Activated T-cell treated with anti-CD3 and anti-CD28 coated beads, Interleukin-2, amount 50 U/mL, for 72 hours (primary cell): ENCODE measurements at places on chromosomes 5 and 9.

DNA sequence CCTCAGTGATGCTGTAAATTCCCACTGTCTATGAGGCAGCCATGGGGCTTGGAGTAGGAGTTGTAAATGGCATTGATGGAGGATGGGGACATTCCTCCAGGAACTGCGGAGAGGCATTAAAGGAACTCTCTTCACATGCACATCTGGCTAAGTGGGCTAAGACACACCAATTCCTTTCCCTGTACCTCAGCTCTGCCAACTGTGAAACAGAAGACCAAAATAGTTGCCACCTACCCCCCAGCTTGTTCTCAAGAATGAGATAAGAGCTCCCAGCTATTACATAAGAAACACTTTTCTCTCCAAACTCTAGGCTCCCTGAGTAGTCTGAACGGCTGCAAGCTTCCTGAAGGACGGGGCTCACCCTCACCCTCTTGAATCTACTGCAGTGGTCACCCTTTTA, 144.6 kb upstream of the SLC30A5 start:
- no peak overlapping the region for H3K4me3 ChIP-seq
- H3K36me3 ChIP-seq = no peaks in the 10 kb centered on the region
- DNase-seq = no peak
- H3K27ac ChIP-seq = no peak overlapping the region
- H3K27me3 ChIP-seq = no peaks in the 10 kb centered on the region

GRCh38 chr5:139845846-139846681, 50.5 kb downstream of the PSD2 start:
- peaks cover 13% of the 10 kb centered on the region for H3K4me1 ChIP-seq
- no peak for DNase-seq
- H3K36me3 ChIP-seq = no peaks in the 10 kb centered on the region
- H3K27ac ChIP-seq = no peak overlapping the region
- peaks cover 33% of the 10 kb centered on the region for H3K27me3 ChIP-seq

DNA sequence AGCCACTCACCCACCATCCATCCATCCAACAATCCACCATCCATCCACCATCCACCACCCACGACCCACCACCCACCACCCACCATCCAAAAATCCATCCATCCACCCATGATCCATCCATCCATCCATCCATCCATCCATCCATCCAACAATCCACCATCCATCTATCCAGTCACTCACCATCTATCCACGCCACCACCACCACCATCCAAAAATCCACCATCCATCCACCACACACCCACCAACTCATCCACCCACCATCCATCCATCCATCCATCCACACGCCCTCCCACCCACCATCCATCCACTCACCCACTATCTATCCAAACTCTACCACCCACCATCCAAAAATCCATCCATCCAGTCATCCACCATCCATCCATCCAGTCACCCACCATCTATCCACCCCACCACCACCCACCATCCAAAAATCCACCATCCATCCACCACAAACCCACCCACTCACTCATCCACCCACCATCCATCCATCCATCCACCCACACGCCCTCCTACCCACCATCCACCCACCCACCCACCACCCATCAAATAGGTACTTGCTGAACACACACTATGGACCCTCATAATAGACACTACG, 9.0 kb downstream of the DPH7 start:
- no peak for DNase-seq
- no peaks in the 10 kb centered on the region for H3K27me3 ChIP-seq
- H3K36me3 ChIP-seq = peaks cover 6% of the 10 kb centered on the region
- no peak overlapping the region for H3K4me3 ChIP-seq
- peaks cover 12% of the 10 kb centered on the region for H3K4me1 ChIP-seq

GRCh38 chr5:3329427-3329826, 266.2 kb upstream of the IRX1 start:
- H3K27ac ChIP-seq = no peak overlapping the region
- H3K36me3 ChIP-seq = peaks cover 3% of the 10 kb centered on the region
- no peaks in the 10 kb centered on the region for H3K4me1 ChIP-seq
- DNase-seq = no peak

DNA sequence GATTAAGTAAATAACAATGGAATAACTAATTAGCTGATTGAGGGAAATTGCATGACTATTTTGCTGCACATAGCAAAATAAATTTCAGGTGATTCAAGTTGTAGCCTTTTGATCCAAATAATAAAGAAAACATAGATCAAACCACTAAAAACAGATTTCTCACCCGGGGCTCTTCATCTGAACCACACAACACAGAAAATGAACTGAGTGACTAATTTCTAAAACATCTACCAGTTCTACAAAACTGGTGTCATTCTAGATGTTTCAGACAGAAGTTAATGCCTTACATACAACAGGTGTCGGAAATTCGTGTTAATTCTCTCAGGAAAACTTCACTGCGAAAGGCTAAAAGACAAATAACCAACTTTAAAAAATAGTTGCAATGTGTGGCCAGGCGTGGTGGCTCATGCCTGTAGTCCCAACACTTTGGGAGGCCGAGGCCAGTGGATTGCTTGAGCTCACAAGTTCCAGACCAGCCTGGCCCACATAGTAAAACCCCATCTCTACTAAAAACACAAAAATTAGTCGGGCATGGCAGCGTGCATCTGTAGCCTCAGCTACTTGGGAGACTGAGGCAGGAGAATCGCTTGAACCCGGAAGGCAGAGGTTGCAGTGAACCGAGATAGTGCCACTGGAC, 6.9 kb downstream of the PROP1 start:
- no peaks in the 10 kb centered on the region for H3K36me3 ChIP-seq
- H3K27ac ChIP-seq = no peak overlapping the region
- H3K4me3 ChIP-seq = no peak overlapping the region
- no peak for DNase-seq
- peaks cover 11% of the 10 kb centered on the region for H3K4me1 ChIP-seq
- H3K27me3 ChIP-seq = peaks cover 24% of the 10 kb centered on the region
